ENCODE measurements at places on chromosomes 1 and 21.

DNA sequence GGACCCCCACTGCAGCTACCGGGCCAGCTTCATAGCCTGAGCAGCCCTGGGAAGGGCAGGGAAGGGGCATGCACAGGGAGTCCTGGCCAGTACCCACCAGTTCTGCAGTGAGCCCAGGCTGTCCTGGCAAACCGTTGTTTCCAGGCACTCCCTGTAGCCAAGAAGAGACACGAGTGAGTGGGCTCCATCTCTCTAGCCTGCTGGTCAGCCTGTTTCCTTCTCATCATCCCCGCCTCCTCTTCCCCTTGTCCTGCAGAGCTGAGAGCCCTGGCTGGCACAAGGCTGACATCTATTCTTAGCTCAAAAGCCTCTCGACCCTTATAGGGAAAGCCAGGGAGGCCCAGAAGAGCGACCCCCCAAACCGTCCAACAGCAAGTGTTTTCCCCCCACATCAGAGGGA, 28.7 kb downstream of the COL16A1 start:
- DNase-seq: no peak

- no peak for DNase-seq
These were observed 15.9 kb downstream of the MCM3AP start for GRCh38 chr21:46269466-46269865.

- no peak for DNase-seq
These were observed 1020.1 kb downstream of the ADGRL2 start for GRCh38 chr1:82820816-82821215.

- DNase-seq: no peak
These were observed 5.9 kb downstream of the AGO3 start for GRCh38 chr1:35936838-35937237.

Data from NCI-H1105 (cell line).